NCI-H2029 (cell line): ENCODE measurements at places on chromosomes 2 and 18.

- peak; percentile 62 for DNase-seq
Observed at GRCh38 chr2:112579241-112579640, 5.2 kb upstream of the CHCHD5 start.

- no peak for DNase-seq
Observed at GRCh38 chr2:154452906-154453493, 245.5 kb upstream of the KCNJ3 start.

- DNase-seq, result no peak
Observed at GRCh38 chr2:3044587-3045317, 332.9 kb downstream of the EIPR1 start.

GRCh38 chr2:170455617-170456426, 259.3 kb upstream of the SP5 start:
- DNase-seq, result no peak

DNA sequence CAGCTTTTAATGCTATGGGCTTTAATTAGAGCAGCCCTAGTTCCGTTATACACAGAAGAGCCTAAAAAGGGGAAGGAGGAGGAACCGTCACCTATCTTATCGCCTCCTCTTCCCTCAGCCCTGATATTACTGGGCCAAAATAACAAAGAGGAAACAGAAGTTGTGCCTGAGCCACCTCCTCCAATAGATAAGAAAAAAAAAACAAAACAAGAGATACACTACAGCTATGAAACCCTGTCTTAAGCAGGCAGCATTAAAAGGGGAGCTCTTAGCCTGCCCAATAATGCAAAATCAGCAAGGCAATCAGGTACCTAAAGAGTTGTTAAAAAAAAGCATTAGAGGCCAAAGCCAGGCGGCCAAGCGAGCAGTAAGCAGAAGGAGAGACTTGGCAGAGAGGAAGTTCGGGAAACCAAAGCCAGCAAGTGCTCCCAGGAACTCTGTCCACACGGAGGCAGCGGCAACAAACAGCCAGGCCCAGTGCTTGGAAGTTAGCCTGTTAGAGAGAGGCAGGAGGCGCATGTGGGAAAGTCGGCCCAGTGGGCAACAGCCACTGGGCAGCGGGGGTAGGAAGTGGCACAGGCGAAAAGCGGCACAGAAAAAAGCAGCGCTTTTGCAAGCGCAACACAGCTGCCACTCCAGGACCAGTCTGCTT, 41.8 kb upstream of the PDK1 start:
- DNase-seq, result no peak

DNA sequence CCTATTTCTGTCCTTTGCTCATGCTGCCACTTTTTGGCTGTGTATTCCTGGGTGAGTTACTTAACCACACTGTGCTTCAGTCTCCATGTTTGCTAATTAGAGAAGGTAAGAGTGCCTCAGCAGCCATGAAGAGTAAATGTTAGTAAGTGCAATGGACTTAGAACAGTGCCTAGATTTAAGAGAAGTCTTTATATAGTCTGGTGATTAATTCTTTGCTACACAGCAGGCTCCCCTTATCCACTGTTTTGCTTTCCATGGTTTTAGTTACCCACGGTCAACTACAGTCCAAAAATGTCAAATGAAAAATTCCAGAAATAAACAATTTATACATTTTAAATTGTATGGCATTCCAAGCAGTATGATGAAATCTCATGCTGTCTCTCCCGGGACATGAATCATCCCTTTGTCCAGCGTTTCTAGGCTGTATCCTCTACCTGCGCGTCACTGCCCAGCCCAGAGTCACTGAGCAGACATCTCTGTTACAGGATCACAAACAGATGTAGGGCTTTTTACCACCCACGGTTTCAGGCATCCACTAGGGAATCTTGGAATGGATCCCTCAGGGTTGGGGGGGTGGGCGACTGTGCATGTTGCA, 91.0 kb downstream of the CTIF start:
- no peak for DNase-seq

DNA sequence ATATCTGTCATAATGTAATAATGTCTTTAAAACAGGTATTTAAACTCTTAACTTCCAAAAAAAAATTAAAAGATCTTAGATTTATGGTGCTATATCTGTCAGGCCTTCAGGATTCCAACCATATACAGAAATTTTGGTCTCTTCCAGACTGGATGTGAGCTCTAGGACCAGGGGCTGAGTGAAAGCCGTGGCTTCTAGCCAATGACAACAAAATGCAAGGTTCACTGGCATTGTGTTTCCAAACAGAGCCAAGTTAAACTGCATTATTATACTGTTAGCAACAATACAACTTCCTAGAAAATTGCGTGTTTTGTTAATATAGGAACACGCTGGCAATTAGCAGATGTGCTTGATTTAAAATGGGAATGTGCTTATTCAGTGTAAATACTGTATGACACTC, 809.8 kb upstream of the SOX11 start:
- DNase-seq, result peak; percentile 26

DNA sequence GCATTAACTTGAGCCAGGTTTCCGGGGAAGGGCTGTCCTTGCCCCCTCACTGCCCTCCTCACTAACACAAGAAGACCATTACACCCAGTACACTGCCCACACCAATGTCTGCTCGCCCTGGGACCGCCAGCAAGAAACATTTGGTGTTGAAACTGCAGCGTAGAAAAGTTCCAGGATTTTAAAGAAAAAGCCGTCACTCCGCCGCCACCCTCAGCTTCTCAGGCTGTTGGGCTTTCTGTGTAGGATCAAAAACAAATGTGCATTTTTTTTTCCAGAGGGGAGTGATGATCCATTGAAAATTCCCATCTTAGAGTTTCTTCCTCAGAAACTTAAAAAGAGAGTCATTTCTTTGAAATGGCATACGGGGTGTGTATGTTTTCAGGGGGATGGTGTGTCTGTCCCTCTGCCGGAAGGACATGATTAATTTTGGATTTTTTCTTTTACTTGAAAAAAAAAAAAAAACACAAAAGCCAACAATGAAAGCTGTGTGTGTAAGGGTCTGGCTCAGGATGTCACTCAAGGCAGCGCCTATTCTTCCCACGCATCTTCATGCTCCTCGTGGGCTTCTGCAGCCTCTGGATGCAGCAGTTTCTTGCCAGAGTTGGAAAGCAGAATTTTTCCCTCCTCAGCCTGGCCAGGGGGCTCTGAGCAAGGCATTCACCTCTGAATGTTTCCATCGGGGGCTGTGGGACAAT, 184.9 kb downstream of the GLI2 start:
- no peak for DNase-seq

DNA sequence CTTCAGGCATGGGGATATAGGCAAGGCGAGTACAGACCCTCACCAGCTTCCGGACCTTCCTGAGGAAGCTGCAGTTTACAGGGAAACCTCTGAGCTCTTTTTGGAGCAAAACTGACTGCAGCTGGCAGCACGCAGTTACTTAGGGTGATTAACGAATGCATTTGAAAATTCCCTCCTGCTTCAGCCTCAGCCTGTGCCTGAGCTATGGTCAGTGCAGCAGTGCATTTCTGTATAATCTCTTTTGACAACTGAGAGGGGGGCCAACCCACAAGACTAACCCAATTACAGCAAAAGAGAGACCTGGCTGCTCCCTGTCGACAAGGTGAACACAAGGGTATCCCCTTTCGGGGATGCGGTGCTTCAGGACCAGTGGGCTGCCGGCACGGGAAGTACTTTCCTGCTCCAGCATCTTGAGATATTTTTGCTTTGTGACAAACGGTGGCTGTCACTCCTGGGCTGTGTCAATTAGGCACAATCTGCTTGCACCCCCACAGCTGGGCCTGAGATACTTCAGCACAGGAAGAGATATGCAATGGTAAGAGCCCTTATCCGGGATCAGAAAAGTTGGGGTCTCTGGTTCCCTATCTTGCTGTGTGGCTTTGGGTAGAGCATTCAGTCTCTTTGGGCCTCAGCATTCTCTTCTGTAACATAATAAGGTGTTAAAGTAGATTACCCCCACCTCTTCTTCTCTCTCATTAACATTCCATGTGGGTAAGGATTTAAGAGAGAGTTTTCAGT, 141.0 kb downstream of the TMEM17 start:
- no peak for DNase-seq
